ENCODE measurements at places on chromosomes 7 and 10. TPM values are rescaled to one million over a fixed set of nuclear protein-coding genes. Genes with fewer than 3 reads are reported as not detected.

GRCh38 chr7:39383136-39383535 is 183.1 kb upstream of the YAE1 start:
- ATAC-seq, result no peak

GRCh38 chr10:72353965-72354355 is 759 bp downstream of the DNAJB12 start:
- ATAC-seq, result peak; percentile 8

DNA sequence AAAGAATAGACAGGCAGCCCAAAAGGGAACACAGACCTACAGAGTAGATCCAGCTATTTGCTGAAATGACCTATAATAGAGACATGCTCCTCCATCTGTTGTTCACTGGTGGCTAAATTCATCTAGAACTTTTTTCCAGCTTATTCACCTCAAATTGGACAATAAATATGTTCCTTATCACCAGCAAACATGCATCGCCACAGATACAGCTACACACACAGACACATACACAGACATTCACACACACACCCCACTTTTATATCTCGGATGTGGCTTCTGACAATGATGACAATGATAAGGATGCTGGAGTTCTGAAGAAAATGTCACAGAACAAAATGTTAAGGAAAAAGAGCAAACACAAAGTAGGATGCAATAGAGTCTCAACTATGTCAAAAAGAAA is 175.4 kb downstream of the LSM5 start:
- ATAC-seq, result no peak

- ATAC-seq, result peak; percentile 63
These were observed 75.7 kb upstream of the EFCAB10 start for GRCh38 chr7:105656922-105657521.

DNA sequence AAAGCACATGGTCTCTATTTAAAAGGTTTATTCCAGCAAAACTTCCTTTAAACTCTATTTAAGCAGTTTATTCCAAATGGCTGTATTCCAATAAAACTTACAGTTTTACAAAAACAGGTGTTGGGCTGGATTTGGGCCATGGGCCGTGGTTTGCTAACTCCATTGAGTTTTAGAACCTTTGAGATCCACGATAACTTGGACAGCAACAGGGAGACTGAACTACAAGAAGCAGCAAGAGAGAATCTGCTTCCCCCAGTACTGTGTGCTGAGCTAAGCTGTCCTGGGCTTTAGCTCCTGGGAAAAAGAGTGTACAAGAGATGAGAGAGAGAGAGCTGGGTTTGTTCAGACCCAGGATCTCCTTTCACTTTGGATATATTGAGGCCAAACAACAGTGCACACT is 204.0 kb upstream of the CELF2 start:
- no peak for ATAC-seq

GRCh38 chr10:96482815-96483588 is 30.7 kb downstream of the TLL2 start:
- ATAC-seq, result no peak

DNA sequence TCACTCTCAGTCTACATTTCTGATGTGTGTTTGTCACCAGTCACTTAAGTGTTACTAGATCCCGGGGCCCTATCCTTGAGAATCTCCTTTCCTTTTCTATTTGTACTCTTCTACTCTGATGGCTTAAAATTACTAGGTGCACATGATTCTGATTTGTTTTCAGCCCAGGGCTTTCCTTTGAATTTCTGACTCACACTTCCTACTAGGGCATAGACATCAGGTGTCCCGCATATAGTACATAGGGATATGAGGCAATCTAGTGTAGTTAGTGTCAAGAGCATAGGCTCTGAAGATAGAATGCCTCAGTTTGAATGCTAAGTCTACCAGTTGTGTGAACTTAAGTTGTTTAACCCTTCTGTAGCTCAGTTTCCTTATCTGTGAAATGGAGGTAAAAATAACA is 49.4 kb upstream of the LRRN3 start:
- peak; percentile 88 for ATAC-seq

DNA sequence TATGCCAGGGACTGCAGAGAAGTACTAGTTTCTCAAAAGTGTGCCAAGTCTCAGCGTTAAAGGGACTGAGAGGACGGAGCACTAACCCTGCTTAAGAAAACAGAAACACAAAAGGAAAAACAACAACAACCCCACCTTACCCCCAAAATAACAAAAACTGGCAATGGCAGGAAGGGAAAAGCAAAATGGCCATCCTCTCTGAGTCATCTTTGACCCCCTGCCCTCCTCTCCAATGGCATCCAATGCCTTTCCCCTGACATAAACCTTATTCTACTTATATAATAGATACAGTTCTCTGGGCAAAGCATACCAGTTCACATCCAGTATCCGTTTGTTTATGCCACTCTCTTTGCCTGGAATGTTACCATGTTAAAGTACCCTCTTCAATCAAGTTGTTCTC is 1.6 kb downstream of the POLR1F start:
- ATAC-seq, result no peak

GRCh38 chr10:119447823-119448546 is 94.5 kb downstream of the RGS10 start:
- no peak for ATAC-seq

GRCh38 chr10:31756729-31757110 is 171.9 kb downstream of the ARHGAP12 start:
- ATAC-seq, result no peak

- no peak for ATAC-seq
These were observed 1.9 kb downstream of the DNAH11 start for GRCh38 chr7:21544715-21545114.

GRCh38 chr7:94998266-94999068 is 91.1 kb downstream of the PPP1R9A start:
- no peak for ATAC-seq

The CDC14C gene
- total RNA-seq, result not detected

The LMOD2 gene
- not detected for total RNA-seq

The LDB3 gene
- total RNA-seq, result 0.56 TPM

The ARHGEF5 gene
- 47.0 TPM for total RNA-seq

The LRIT1 gene
- not detected for total RNA-seq

The CRHR2 gene
- not detected for total RNA-seq

The RBP4 gene
- total RNA-seq, result 0.60 TPM

The TEX47 gene
- not detected for total RNA-seq

The PARP12 gene
- total RNA-seq, result 15.2 TPM

The GHRHR gene
- not detected for total RNA-seq
